Activated CD4-positive, alpha-beta T cell treated with anti-CD3 and anti-CD28 coated beads for 36 hours (primary cell): ENCODE measurements at places on chromosomes 1 and 21. TPM values are rescaled to one million over a fixed set of nuclear protein-coding genes. Genes with fewer than 3 reads are reported as not detected.
A peak's percentile ranks its signal among the peaks of the same experiment; 100 is the strongest.

GRCh38 chr1:194353121-194353520 is 1166.7 kb upstream of the B3GALT2 start:
- DNase-seq = no peak

- no peak for DNase-seq
These were observed 13.5 kb downstream of the TNFSF4 start for GRCh38 chr1:173193639-173194038.

- DNase-seq = no peak
These were observed 10.8 kb upstream of the SLC25A34 start for GRCh38 chr1:15724949-15725880.

- DNase-seq = no peak
These were observed 12.0 kb upstream of the LIN9 start for GRCh38 chr1:226320930-226321329.

DNA sequence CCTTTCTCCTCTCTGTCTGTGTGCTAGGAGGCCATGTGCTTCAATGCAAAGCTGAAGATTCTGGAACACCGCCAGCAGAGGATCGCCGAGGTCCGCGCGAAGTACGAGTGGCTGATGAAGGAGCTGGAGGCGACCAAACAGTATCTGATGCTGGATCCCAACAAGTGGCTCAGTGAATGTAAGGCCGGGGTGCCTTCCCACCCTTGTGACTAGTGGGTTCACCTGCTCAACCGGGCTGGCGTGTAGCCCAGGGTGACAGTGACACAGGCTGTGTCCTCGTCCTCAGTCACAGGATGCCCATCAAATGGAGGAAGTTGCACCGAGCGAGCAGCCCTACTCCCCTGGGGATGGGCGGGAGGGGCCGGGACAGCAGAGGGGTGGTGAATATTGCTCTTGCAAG is 544.1 kb downstream of the KIF26B start:
- DNase-seq = no peak

DNA sequence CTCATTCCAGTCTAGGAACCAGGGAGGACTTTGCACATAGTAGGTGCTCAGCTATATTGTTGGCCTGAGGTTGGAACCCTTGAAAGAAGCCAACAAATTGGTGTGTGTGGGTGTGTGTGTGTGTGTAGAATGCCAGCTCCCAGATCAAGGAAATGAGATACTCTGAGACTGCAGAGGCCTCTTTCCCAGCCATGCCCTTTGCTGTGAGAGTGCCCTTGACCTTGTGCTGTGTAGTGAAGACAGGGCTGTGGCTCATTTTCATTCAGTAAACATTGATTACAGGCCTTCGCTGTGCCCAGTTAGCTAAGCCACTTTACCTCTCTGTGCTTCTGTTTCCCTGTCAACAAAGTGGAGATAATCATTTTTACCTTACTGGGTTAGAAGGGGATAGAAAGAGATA is 3.2 kb downstream of the CYP4B1 start:
- no peak for DNase-seq

- DNase-seq = no peak
These were observed 70.0 kb downstream of the PAPPA2 start for GRCh38 chr1:176533020-176533419.

- DNase-seq = no peak
These were observed 9.1 kb upstream of the PSMB2 start for GRCh38 chr1:35650416-35650815.

DNA sequence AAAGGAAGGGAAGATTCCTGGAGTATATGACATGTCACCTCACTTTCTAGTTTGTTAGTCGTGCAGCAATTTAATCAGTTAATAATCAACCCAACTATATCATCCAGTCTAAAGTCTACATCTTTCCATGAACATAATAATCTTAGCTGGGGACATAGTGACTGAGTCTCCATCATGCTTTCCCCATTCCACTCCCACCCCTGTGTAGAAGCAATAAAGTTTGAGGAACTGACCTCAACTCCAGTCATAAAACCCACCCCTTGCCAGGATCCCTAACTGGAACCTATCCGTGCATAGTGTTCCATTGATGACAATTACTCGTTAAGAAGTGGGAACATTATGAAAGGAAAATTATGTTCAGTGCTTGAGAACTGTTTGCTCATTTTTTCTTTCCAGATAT is 48.9 kb upstream of the MROH9 start:
- no peak for DNase-seq

GRCh38 chr1:101365186-101365585 is 128.4 kb downstream of the S1PR1 start:
- DNase-seq = no peak

- peak; percentile 84 for DNase-seq
These were observed 50.6 kb upstream of the LYST start for GRCh38 chr1:235917267-235917811.

DNA sequence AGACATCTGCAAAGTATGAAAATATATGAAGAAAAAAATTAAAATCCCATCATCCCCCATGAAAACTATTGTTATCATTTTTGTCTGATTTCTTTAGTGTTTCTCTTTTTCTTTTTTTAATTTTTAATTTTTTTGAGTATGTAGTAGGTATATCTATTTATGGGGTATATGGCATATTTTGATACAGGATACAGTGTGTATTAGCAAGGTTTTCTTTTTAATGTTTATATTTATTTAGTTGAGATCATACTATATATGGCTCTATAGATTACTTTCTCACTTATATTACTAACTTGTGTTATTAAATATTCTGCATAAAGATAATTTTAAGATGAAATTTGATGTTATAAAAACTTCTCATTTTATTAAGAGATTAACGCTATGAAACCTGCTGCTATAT is 11.4 kb downstream of the LGALS8 start:
- DNase-seq = no peak

DNA sequence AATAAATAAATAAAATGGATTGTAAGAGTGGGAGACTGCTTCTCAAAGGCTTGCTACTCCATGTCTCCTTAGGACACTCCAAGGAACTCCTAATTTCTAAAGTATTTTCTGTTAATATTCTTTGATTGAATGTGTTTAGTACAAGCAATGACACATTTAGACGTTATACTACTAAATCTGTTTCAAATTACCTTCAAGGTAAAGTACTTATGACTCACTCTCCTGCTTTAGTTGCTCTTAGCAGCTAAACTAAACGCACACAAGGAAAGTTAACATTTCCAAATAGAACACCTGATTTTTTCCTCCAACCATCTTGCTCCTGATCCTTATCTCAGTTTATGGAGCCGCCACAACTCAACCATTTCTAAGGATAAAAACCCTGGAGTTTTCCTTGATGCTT is 969.8 kb upstream of the ADGRL4 start:
- no peak for DNase-seq

DNA sequence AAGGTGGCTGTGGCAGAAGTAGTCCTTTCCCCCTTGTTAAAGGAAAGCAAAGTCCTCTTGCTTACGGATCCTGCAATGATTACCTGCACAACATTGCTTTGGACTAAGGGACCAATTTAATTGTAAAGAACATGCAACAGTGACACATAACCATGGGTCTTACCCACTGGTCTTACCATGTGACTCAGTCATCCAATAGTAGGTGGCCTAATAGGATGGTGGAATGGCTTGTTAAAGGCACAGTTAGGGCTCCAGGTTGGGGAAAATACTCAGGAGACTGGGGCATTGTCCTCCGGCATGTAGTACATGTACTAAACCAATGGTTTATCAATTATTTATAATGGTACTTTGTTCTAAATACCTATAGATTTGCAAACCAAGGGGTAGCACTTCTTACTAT is 2.1 kb upstream of the YIPF1 start:
- no peak for DNase-seq

- DNase-seq = no peak
These were observed 119.2 kb upstream of the RAB3GAP2 start for GRCh38 chr1:220391491-220391890.

DNA sequence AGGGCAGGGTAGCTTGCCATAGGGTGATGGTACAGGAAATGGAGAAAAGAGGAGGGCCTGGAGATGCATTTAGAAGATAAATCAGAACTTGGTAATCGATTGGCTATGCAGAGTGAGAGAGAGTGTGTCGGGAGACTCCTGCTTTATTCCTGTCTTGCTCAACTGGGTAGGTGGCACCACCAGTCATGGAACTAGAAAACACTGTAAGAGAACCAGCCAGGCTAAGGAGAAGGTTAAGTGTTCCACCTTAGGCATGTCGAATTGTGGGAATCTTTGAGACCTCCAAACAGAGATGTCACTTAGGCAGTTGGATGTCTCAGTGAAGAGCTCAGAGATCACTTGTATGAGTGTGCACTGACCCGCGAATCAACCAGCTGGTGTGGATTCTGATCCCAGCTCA is 28.7 kb upstream of the RD3 start:
- no peak for DNase-seq

GRCh38 chr1:228838717-228839500 is 103.6 kb downstream of the RHOU start:
- DNase-seq = no peak

GRCh38 chr1:222730866-222731265 is 6.1 kb upstream of the FAM177B start:
- DNase-seq = no peak

- DNase-seq = no peak
These were observed 63.2 kb downstream of the PRDM2 start for GRCh38 chr1:13763222-13763621.

GRCh38 chr1:1782399-1783221 is 4.3 kb upstream of the NADK start:
- DNase-seq = peak; percentile 51

GRCh38 chr1:220879076-220879508 is at the start of gene HLX:
TSS of gene HLX (plus strand) at chr1:220879443. CDS start at chr1:220879858, 415 bp downstream.
- peak; percentile 56 for DNase-seq

DNA sequence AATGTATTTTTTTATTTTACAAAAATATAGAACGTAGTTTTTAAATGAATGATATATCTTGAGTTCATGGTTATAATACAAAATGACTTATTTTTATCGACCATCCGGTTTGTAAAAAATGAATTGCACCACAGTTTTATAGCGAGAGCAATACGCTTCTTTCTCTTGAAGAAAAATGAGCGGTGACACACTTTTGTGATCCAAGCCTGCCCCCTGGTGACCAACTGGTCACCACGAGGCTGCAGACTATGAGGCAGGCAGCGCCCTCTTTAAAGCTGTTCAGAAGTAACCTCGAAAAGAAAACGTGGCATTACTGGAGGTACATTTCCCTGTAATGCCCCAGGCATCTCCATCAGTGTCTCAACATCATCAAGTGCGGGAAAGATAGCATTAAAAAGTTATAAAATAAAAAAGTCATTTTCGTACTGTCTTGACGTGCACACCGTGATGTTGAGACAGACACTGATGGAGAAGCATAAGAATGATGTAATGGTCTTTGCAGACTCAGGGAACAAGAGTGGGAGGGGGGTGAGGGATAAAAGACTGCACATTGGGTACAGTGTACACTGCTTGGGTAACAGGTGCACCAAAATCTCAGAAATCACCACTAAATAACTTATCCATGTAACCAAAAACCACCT is 734.2 kb upstream of the ADAMTS5 start:
- DNase-seq = peak; percentile 83

GRCh38 chr1:55076356-55076755 is 37.0 kb downstream of the PCSK9 start:
- DNase-seq = no peak

GRCh38 chr1:205255941-205256780 is 28.4 kb downstream of the TMCC2 start:
- peak; percentile 93 for DNase-seq

- no peak for DNase-seq
These were observed 1.4 kb upstream of the TUT4 start for GRCh38 chr1:52554267-52554640.

- peak; percentile 49 for DNase-seq
These were observed 212.8 kb upstream of the RAB4A start for GRCh38 chr1:229058111-229058561.

DNA sequence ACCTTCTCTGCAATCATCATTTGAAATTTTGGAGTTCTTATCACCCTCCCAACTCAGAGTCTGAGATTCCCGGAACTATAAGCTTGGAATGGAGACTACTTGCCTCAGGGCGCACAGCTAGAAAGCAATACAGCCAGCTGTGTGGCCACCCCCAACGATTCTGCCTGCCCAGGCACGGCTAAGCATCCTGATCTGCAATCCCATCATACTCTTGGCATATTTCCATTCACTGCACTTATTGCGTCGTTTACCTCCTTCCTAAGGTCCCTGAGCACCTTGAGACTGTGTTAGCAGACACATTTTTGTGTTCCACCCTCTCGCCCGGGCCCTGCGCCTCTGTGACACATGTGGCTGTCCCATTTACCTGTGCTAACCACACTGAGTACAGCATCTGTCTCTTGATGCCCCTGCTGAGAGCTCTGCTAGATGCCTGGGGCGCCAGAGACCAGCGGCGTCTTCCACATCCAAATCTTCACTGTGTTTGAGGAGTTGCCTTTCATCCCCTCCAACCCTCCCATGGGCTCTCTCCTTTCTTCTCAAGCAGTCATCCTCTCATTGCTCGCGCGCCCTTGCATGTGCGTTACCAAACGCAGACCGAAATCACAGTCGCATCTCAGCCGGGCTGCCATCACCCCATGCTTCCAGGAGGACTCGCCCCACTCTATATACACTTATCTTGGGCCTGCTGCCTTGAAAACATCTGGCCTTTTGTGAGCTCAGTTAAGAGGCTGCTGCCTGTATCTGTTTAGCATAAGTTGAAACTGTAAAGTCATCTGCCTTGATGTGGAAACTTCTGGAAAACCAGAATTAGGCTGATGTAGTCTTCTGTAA is 3.5 kb upstream of the CLDN19 start:
- no peak for DNase-seq

GRCh38 chr1:187053876-187054275 is 225.1 kb downstream of the PLA2G4A start:
- DNase-seq = no peak

GRCh38 chr1:38287036-38287435 is 240.4 kb upstream of the POU3F1 start:
- DNase-seq = no peak

TCEA3 gene
- 5.5 TPM for total RNA-seq

GPR153 gene
- 0.16 TPM for total RNA-seq

AK5 gene
- total RNA-seq = 9.9 TPM

AGMAT gene
- 24.0 TPM for total RNA-seq

LMOD1 gene
- not detected for total RNA-seq

KCNK1 gene
- total RNA-seq = 1.1 TPM

RHOU gene
- 1.2 TPM for total RNA-seq

GPR61 gene
- total RNA-seq = not detected

CFH gene
- total RNA-seq = 1.5 TPM

WNT4 gene
- not detected for total RNA-seq

CD1B gene
- not detected for total RNA-seq

PEF1 gene
- total RNA-seq = 59.3 TPM

FCRL4 gene
- not detected for total RNA-seq

CYP4X1 gene
- not detected for total RNA-seq

NBPF10 gene
- 1.7 TPM for total RNA-seq

IGSF8 gene
- total RNA-seq = 29.2 TPM

FABP3 gene
- total RNA-seq = not detected

S100B gene
- not detected for total RNA-seq

CD53 gene
- 244 TPM for total RNA-seq

KCNN3 gene
- total RNA-seq = 0.18 TPM
